ENCODE measurements at places on chromosomes 11 and 22.

DNA sequence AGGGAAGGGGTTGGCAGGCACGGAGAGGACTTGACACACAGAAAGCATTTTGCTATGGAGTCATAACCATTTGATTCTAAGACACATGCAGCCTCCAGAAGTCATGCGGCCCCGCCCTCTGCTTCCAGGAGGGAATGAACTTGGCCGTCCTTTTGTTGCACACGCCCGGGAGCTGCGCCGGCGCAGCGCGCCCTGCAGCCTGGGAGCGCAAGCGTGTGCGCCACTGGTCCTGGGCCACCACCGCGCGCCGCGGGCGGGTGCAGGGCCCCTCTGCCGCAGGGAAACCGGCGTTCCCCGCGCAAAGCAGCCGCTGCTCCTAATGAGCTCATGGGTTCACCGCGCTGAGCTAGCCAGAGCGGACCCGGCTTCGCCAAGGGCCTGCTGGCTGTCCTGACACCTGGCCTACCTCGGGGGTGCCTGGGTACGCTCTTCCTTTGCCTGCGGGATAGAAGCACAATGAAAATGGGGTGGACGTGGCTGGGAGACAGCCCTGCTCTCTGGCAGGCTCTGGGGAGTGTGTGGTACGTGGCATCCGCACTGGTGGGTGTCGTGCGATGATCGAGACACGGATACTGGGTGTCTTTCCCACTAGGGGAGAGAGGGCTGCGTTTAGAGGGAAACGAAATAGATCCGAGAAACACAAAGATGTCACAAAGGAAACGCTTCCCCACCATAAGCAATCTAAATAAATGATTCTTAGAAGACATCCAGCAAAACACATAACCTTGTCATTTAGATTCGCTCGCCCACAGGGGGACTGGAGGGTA is 669 bp downstream of the MICAL3 start:
- DNase-seq, result peak; percentile 80

DNA sequence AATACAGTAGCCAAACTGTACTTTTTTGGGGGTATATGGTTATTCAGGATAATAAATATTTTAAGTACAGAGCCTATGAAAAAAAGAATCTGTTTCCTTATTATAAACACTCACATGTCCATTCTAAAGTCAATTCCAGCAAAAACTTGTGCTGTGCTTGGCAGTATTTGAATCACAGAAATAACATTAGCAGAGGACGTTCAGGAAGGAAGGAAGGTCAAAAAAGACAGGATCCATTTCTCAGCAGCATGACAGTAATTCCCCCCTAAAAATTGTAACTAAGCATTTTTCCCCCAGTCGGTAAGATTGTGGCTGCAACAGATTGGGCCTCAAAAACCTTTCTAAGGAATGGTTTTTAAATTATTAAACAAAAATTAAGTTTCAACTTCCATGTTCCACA is 124.8 kb downstream of the ATG16L2 start:
- no peak for DNase-seq

DNA sequence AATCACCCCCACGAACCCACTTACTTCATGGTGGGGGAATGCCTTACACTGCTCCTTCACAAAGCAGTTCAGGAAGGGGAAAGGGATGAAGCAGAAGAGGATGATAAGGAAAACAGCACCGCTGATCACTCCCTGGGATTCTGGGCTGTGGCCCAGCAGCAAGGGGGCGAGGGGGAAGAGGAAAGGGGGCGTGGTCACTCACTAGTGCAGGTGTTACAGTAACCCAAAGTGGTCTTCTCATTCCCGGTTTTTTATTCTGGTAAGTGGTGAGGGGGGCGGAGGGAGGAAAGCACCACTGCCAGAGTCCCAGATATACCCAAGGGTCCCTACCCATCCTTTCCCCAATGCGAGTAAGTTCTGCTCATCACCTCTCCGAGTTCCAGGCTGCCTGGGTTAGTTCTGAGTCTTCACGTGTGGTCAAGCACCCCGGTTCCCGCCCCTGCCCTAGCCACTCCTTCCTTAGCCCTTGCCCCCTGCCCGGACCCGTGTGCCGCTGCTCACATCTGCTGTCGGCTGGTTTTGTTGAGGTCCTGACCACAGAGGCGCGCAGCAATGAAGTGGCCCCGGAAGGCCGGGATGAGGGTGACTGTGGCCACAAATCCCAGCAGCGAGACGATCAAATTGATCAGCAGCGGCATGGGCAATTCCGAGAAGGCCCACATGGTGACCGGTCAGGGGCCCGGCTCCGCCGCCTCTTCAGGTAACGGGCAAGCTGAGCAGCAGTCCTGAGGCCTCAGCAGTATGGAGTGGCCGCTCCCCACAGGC is 477 bp downstream of the DPAGT1 start:
- no peak for DNase-seq

- DNase-seq, result no peak
Measured at GRCh38 chr11:29343465-29344333, 673.1 kb downstream of the KCNA4 start.

GRCh38 chr22:23714596-23715578 is 24.1 kb downstream of the RGL4 start:
- no peak for DNase-seq

DNA sequence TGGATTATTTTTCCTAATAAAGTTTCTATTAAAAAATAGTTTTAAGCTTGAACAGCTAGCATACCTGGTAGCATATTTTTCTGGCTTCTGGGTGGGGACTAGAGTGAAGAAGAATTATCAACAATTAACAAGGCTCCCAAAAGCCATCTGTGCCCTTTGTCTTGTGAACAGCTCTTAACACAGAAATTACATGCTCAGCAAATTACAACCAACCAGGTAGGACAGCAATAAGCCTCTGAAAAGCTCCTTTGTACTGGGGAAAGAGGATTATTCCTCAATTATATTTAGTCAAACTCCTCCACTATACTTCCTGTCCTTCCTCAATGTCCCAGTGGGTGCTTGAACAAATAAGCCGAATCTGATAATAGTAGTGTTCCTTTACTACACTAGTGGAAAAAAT is 162.8 kb downstream of the RAB38 start:
- no peak for DNase-seq

GRCh38 chr22:50606165-50606945 is 5.8 kb downstream of the MAPK8IP2 start:
- no peak for DNase-seq

DNA sequence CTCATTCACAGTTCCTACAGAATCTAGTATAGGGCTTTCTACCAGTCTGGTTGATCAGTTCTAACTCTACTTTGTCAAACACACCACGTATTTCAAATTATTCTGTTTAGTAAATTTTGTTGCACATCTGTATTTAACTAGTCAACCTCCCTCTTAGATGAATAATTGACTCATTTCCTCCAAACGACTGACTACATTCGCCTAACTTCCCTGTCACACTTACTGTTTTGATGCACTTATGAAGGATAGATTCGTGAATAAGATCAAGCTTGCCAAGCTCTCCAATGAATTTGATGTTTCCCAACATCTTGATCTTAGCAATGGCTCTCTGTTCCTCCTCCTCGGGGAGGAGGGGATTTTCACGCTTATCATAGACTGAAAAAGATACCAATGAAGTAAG is 5.0 kb downstream of the EIF4G2 start:
- no peak for DNase-seq

DNA sequence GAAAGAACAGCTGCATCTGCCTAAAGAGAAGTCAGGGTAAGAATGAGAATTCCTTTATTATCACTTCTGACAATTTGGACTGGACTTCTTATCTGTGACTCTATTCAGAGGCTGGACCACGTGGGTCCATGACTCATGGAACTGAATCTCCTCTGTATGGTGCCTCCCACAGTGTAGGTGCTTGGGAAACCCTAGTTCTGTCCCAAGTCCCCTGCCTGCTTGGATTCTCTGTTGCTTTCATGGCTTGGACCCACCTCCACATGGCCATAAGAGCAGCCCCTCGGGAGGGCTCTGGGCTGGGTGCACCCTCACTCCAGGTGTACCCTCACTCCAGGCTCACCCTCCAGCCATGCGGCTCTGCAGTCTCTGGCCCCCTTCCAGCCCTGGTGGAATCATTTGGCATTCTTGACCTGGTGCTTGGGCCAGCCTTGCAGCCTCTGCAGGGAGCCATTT is 153.4 kb downstream of the CACNA1I start:
- no peak for DNase-seq

DNA sequence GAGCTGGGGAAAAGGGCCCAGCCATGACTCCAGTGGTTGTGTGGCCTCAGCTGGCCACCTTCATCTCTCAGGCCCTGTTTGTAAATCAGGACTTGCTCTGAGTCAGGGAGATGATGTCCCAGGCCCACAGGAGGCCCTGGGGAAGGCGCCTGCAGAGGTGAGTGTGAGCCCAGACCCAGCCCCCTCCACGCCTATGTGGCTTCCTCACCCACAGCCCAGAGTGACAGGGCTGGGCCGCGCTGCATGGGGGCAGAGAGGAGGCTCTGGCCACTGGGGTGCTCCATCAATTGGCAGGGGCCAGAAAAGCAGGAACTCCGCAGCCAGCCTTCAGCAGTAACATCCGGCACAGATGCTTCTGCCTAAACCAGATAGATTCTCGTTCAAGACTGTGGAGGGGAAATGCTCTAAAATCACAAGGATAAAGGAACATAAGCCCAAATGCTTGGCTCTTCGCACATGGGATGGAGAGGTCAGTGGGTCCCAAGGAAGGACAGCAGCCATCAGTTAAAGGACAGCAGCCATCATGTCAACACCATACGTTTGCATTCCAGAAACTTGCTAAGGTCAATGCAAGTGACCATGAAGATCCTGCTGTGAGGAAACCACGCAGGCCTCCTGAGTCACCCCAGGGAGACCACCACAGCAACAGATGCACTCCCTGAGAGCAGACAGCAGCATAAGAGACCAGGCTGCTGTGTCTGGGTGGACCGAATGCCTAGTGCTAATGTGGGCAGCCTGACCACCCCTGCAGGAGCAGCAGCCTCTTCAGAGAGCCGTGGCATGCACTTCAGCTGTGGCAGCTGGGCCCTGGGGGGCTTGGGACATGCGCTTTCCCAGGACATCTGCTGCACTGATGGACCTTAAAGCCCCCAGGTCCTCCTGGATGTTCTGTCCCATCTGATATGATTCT is 28.3 kb downstream of the OSBPL5 start:
- DNase-seq, result no peak

DNA sequence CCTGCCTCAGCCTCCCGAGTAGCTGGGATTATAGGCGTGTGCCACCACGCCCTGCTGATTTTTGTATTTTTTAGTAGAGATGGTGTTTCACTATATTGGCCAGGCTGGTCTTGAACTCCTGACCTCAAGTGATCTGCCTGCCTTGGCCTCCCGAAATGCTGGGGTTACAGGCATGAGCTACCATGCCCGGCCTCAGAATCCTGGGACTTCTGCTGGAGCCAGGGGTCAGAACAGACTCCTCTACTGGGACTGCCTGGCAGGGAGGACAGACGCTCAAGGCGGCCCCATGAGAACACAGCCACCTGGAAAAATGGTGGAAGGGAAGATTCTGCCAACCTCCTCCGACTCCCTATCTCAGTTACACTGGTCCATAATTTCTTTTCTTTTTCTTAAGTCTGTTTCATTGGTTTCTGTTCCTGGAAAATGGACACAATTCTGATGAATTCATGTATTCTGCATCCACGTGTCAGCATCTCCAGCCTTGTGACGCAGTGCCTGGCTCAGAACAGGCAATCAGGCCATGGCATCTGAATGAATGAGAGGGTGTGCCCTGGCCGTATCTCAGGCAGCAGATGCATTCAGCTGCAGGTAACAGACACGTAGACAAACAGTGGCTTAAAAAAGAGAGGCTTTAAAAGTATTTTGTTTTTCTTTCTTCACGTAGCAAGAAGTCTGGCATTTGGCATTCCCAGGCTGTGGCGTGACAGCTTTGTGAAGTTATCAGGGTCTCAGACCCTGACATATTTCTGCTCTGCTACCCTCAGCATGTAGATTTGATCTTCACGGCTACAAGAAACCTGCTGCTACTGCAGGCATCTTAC is 4.8 kb downstream of the SMIM38 start:
- no peak for DNase-seq
